ENCODE measurements at places on chromosomes 4 and X.

GRCh38 chr4:143140696-143141095 is 44.0 kb upstream of the USP38 start:
- DNase-seq, result no peak

DNA sequence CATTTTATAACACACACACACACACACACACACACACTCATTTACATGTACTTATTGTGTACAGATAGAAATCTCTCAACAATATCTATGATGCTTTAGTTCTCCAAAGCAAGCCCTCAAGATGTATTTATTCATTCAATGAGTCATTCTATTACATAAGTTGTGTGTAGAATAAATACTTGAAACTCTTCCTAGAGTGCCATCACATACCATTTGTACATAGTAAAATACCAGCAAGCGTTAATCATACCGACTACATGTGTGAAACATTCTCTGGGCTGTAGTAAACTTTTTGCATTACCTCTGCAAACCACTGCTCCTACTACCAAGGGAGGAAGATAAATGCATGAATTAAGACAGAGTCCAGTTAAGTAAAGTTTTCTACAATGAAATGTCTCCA is 70.9 kb downstream of the EPHA5 start:
- no peak for DNase-seq

DNA sequence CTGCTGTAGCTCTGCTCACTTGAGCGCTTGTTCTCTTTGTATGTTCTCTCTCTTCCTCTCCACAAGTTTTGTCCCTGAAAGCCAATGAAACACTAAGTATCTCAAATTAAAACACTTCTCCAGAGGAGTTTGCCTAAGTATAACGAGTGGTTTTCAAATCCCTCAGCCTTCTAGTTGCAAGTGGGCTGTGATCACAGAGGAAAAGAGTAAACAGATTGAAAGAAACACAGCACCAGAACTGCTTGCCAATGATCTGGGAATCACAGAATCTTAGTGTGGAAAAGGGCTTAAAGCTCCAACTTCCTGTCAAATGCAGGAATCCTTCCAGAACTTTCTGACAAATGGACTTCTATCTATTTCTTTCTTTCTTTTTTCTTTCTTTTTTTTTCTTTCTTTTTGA is 4.8 kb upstream of the PRSS12 start:
- DNase-seq, result no peak

DNA sequence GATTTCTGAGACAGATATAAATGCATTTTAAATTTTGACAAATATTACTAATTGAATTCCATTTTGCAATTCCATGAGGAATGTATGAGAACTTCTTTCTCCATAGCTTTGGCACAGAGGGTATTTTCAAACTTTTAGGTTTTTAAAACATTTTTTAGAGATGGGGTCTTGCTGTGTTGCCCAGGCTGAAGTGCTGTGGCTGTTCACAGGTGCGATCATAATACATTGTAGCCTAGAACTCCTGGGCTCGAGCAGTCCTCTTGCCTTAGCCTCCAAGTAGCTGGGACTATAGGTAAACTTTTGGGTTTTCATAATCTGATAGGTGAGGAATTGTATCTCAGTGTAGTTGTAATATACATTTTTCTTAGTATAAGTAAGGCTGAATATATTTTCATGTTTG is 53.4 kb downstream of the ANXA3 start:
- DNase-seq, result no peak

DNA sequence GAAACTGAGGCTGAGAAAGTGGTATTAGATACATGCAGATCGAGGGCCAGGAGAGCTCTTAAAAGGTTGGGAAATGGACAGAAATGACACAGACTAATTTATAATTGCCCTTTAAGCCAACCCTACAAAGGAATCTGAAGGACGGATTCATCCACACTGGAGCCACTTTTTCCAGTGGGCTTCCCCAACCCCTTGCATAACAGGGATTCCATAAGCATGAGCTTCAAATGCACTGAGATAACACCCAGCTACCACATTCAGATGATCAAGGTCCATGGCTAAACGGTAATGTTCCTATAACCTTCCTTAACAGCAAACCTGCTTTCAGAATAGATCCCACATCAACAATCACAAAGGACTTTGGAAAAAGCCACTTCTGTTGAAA is 34.2 kb downstream of the PLAC1 start:
- no peak for DNase-seq

DNA sequence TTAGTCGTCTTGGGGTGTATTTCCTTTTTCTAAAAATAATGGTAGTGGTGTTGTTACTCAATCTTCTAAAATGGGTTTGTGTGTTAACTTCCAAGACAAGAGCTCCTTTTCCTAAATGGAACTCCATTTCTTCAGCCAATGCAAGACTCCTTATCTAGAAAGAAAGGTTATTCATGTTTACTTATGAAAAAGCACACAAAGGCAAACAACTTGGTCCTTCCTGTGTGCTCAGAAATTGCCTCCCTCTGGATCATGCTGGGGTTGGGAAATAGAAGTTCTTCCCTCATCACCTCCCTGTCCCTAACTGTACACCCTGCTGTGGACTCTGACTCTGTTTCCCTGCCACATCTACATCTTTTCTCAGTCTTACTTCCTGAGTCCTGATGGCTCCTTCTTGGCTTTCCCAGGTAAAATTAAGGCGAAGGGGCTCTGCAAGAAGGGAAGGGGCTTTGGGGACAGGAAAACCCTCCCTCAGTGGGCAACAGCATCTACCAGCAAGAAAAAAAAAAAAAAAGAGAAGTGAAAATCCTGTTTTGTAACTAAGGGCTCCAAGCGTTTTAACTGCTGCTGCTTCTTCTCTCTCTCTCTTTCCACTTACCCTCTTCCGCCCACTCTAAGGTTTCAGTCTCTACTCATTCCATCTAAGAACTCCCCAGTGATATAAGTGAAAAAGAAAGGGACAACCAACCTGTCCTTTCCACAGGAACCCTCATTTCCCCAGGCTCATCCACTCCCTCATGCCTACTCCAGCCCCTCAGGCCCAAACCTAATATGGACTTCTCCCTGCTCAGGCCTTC is 19.8 kb upstream of the TASL start:
- DNase-seq, result no peak

DNA sequence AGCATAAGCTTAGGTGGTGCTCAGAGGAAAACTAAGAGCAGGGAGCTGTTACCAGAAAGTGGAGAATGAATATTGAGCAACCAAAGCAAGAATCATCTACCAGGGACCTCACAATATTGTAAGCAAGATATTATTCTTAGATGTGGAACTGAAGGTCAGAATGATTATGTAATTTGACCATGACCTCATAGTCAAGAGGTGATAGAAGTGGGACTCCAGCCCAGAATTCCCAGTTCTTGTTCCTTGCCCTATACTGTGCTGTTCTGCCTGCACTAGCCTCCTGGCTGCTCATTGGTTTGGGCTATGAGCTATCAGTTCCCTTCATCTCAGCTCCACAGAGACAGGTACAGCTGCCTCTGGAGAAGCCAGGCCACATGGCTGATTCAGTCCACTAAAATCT is 229.4 kb downstream of the LDB2 start:
- no peak for DNase-seq

DNA sequence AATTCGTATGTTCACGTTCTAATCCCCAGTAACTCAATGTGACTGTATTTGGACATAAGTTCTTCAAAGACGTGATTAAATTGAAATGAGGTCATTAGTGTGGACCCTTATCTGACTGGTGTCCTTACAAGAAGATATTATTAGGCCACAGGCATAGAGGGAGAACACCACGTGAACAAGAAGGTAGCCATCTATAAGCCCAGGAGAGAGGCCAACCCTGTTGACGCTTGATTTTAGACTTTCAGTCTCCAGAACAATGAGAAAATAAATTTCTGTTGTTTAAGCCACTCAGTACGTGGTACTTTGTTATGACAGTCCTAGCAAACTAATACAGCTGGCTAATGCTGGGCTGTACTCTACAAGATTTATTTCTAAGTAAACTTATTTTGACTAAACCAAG is 1.5 kb upstream of the EIF1AX start:
- DNase-seq, result no peak

GRCh38 chr4:95409750-95410149 is 139.0 kb downstream of the UNC5C start:
- no peak for DNase-seq

GRCh38 chr4:7700665-7701064 is 239.0 kb downstream of the AFAP1 start:
- no peak for DNase-seq

DNA sequence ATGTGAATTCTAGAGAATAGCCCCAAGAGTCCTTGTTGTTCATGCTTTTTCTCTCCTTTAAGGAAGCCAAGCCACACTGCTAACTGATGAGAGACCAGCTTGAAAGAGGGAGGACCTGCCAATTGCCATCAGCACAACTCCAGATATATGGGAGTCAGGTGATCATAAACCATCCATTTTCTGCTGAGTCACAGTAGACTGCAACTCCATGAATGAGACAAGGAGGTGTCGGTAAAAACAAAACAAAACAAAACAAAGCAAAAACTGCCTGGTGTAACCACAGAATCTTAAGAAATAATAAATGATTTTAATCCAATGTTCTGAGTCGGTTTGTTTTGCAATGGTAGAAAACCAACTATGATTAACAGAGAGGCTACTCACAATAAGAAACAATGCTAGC is 837.3 kb downstream of the PCDH7 start:
- no peak for DNase-seq

GRCh38 chrX:24169211-24169610 is 19.7 kb downstream of the ZFX start:
- DNase-seq, result no peak

DNA sequence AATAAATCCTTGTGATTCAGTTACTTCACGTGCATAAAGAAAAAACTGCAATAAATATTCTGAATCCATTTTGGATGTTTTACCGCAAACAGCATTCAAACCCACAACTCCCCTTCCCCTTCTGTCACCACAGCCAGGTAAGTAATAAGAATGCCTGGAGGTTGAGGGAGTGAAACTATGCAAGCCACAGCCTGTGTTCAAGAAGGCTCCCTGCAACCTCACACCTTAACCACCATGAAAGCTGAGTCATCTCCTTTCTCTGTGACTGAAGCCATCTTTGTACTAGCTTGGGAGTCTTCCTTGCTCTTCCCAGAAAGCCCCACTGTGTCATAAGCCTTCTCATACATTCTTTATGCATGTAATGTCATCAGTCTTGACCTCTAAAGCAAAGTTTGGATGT is 297.0 kb upstream of the PUDP start:
- no peak for DNase-seq

GRCh38 chrX:10538831-10539230 is 81.6 kb downstream of the MID1 start:
- no peak for DNase-seq

GRCh38 chr4:169079942-169080827 is 70.1 kb upstream of the CBR4 start:
- no peak for DNase-seq

DNA sequence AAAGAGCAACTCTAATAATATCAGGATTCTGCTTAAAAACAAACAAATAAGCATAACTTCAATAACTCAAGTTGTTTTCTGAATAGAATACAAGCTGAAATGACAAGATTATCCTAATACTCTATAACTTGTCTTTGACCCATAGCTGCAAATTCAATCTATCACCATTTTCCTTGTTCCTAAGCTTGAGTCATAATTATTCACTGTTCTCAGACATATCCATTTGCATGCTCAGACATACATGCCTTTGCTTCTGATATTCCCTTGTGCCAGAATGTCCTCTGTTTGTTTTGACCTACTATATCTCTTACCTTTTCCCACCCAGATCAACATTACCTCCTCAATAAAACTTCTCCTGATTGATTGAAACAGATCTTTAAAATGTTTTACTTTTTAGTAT is 109.7 kb downstream of the SNCA start:
- DNase-seq, result no peak

DNA sequence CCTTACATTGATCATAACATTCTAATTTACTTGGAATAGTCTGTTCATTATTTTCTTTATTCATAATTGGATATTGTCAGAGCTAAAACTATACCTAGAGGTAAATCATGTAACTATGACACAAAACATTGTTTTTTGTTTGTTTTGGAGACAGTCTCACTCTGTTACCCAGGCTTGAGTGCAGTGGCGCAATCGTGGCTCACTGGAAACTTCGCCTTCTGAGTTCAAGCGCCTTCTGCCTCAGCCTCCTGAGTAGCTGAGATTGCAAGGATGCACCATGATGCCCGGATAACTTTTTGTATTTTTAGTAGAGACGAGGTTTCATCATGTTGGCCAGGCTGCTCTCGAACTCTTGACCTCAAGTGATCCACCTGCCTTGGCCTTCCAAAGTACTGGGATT is 265.2 kb downstream of the FBXO8 start:
- DNase-seq, result no peak

DNA sequence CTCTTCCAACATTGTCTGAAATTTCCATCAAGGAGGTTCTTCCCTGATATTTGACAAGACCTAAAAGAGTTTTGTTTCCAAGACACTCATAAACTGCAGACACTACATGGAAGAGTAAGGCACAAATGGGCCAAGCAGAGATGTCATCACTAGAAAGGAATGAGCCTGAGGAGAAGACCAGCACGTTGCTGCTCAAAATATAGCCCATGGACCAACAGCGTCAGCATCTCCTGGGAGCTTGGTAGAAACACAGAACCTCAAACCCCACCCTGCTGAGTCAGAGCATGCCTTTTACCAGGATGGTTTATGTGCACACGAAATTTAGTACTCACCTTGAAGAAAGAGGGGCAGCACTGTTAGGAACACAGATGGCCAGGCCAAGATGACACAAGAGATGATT is 128.7 kb upstream of the MID1 start:
- no peak for DNase-seq

Data from RWPE2 (cell line).